ENCODE measurements at places on chromosomes 11 and 22.
A peak's percentile ranks its signal among the peaks of the same experiment; 100 is the strongest.

- DNase-seq: no peak
These were observed 123.5 kb downstream of the DBX1 start for GRCh38 chr11:20036626-20037335.

- no peak for DNase-seq
These were observed 515.7 kb downstream of the BUD13 start for GRCh38 chr11:116257092-116257491.

GRCh38 chr11:79071190-79071589, 369.6 kb downstream of the TENM4 start:
- DNase-seq: no peak

- DNase-seq: no peak
These were observed 6.4 kb upstream of the CDPF1 start for GRCh38 chr22:46256358-46256958.

- peak; percentile 59 for DNase-seq
These were observed at the start of gene FOSL1 for GRCh38 chr11:65900125-65900898. FOSL1 (minus strand) TSS chr11:65900388; CDS start chr11:65900339, 49 bp downstream.

DNA sequence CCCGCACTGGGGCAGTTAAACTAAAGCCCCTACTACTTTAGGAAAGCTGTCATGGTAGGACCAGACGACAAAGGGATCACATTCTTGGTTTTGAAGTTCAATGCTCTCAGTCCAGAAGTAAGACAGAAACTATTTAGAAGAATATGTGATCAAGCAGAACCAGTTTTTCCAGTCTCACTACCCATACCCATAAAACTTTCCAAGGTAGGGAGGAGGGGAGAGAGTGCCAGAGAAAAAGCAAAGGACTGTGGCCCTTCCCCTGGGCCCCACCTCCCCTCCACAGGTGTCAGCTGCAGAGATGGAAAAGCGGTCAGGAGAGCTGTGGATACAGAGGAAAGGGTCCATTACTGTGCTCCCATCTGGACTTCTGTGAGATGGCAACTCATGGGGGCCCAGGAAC, 587.1 kb downstream of the SOX6 start:
- no peak for DNase-seq

- DNase-seq: no peak
These were observed 1.9 kb downstream of the SAC3D1 start for GRCh38 chr11:65042891-65043290.

GRCh38 chr11:21806947-21807346, 385.9 kb upstream of the ANO5 start:
- DNase-seq: no peak

GRCh38 chr11:94171693-94172440, 43.2 kb downstream of the PANX1 start:
- no peak for DNase-seq

DNA sequence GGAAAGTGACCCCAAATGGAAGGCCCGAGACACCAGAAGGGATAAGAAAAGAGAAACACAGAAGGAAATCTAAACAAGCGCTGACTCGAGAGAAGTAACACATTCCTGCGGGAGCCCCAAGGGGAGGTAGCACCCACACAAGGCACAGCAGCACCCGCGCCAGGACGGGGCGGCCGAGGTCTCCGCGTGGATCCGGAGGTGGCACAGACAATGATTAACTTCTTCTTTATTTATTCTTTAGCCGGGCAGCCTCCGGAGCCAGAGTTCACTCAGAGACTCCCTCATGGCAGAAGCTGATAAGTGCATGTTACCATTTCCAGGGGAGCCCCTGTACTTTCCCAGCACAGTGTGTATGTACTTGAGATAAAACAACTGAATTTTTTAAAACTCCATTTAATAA, 5.1 kb downstream of the TOLLIP start:
- DNase-seq: peak; percentile 79

GRCh38 chr11:10990637-10991193, 132.9 kb upstream of the ZBED5 start:
- DNase-seq: peak; percentile 77

GRCh38 chr22:19710020-19710768, 4.1 kb upstream of the SEPTIN5 start:
- no peak for DNase-seq

- DNase-seq: no peak
These were observed 271 bp downstream of the FKBP2 start for GRCh38 chr11:64241241-64241490.

GRCh38 chr11:69250186-69251056, 43.5 kb upstream of the MYEOV start:
- DNase-seq: no peak

- peak; percentile 21 for DNase-seq
These were observed 79.1 kb upstream of the WNT7B start for GRCh38 chr22:46055911-46056545.
